NCI-H187 treated with DMSO at 0.1 percent for 48 hours (cell line): ENCODE measurements at places on chromosomes 12 and 14.

- peak; percentile 42 for DNase-seq
Observed at GRCh38 chr12:113120670-113121370, 14.7 kb downstream of the RASAL1 start.

- DNase-seq, result peak; percentile 78
Observed at GRCh38 chr12:112676507-112676906, 115.0 kb upstream of the RPH3A start.

GRCh38 chr14:68630611-68631393 lies 162.1 kb downstream of the ZFP36L1 start:
- DNase-seq, result no peak

DNA sequence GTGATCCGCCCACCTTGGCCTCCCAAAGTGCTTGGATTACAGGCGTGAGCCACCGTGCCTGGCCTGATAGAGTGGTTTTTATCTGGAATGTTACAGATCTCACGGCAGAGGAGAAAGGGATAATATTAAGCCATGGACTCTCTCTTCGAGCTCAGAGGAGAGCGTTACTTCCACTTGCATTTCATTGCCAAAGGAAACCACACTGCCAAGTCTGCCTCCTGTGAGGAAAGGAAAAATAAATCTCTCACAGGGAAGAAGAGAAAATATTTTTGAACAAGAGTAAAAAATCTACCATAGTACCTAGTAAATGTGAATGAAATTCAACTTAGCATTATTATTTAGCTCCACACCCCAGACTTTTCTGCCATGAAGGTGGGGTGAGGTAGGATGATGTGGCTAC lies 319.2 kb upstream of the PRICKLE1 start:
- no peak for DNase-seq

DNA sequence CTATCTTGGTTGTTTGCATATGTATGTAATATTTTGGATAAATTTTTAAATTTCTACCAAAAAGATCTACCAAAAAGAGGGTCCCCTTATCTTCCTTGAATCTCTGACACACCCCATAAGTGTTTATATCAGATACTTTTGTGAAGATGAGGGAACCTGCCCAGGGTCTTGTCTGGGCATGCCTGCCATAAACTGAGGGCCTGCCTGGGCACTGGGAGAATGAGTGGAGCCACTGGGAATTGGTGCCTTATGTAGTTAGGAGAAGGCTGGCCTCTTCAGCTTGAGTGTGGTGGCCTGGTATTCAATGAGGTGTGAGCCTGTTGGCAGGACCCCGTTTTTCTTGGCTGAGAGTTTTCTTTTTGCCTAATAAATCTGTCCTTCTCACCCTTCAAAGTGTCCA lies 46.5 kb downstream of the OR9K2 start:
- no peak for DNase-seq

GRCh38 chr14:69666690-69667211 lies 55.4 kb downstream of the SUSD6 start:
- DNase-seq, result no peak

GRCh38 chr12:6696690-6697583 lies 3.7 kb downstream of the PIANP start:
- DNase-seq, result no peak

GRCh38 chr12:76762601-76762980 lies 1.3 kb upstream of the ZDHHC17 start:
- no peak for DNase-seq

DNA sequence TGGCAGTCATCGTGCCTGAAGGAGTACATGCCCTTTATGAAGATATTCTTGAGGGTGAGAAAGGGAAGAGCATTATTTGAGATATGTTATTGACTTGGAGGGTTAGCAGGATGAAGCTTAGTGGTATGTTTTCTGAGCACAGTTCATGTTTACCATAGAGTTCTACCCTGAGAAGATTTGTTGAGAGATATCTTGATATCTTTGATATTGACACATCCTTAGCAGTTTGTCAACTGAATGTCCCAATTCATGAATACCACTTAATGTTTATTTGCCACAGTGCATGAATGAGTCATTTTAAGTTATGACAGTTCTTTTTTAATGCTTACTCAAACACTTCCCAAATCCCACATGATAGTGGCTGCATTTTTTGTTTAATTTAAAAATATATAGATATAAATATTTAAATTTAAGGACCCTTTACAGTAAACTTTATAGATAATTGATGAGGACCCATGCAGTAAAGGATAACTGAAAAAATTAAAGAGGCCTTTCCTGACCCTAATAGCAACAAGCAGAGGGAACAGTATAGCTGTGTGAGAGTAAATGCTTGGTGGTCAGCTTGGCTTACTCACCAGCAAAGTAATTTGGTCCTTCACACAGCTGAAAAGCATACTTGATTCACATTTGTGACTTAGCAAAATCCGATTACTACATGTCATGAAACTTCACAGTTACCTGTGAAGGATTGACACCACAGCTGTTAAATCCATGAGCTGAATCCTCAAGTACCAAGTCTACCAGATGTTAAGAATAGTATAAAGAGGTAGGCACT lies 25.8 kb downstream of the SLC39A9 start:
- DNase-seq, result no peak

DNA sequence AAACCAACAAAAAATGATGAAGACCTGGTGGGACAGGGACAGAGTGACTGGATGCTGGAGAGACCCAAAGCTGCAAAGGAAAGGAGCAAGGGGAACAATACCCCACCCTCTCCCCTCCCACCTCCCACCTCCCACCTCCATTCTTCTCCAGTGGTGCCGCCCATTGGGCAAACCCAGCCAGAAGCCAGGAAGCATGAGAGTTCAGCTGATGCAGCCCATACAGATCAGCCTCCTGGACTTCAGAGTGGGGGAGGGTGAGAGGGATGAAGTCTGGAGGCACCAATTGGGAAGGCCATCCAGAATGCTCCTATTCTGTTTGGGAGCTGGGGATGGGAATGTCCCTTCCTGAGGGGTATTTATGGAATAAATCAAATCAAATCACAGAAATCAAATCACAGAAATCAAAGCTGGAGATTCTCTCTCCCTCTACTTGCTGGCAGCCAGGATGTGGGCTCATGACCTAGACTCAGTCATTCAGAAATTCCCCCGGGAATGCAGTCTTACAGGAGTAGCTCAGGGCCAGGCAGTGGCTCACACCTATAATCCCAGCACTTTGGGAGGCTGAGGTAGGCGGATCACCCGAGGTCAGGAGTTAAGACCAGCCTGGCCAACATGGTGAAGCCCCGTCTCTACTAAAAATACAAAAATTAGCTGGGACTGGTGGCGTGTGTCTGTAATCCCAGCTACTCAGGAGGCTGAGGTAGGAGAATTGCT lies 31.1 kb downstream of the IRF2BPL start:
- DNase-seq, result no peak

DNA sequence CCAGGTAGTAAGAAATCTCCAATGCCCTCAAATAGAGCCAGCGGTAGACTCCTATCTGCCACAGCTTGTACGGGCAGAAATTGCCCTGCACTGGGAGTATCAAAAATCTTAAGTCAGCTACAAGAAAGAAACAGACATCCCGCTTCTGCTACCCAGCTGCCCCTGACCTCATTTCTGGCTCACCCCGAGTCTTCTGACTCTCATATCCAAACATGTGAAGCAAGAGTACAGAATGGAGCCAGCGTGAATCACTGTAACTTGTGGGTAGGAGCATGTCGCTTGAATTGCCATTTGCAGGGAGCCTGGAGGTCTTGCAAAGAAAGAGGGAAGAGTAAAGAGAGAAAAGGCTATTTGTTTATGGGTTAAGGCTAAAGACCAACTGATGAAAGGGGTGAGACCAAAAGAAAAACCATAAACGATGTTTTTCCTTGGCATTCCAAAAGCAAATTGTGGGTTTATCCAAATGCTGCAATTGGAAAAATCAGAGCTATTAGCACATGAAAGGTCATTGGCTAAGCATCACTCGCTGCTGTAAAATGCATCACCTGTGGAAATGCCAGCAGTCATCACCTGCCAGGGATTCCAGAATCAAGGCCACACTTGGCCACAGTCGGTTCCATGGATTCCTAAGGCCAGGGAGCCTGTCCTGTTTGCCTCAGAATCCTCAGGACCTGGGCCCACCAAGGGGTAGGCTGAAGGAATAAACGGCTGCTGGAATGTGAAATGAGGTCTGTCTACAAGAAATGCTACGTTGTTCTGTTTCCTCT lies 86.6 kb downstream of the FOXN3 start:
- no peak for DNase-seq

- no peak for DNase-seq
Observed at GRCh38 chr12:46669720-46670119, 156.1 kb downstream of the SLC38A4 start.

GRCh38 chr14:34322940-34323418 lies 139.1 kb downstream of the SPTSSA start:
- DNase-seq, result peak; percentile 43

DNA sequence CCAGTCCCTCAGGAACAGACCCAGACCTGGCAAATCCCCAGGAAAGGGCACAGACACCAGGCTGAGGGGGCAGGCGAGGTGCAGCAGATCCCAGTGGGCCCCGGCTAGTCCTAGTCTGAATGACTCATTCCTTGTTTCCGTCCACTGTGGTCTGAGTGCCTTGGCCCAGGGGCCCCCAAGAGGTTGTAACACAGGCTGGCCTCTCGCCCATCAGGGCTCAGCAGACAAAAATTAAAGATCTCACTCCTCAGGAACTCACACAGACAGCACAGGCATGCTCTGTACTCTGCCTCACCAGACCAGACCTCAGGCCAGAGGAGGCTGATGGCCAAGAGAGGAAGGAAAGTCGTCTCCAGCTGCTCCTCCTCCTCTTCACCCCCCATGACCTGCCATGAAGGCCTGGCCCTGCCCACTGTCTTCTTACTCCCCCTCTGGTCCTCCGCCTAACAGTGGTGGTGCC lies 7.7 kb upstream of the LTBP2 start:
- DNase-seq, result no peak

- no peak for DNase-seq
Observed at GRCh38 chr14:95341564-95341963, 21.9 kb upstream of the CLMN start.

DNA sequence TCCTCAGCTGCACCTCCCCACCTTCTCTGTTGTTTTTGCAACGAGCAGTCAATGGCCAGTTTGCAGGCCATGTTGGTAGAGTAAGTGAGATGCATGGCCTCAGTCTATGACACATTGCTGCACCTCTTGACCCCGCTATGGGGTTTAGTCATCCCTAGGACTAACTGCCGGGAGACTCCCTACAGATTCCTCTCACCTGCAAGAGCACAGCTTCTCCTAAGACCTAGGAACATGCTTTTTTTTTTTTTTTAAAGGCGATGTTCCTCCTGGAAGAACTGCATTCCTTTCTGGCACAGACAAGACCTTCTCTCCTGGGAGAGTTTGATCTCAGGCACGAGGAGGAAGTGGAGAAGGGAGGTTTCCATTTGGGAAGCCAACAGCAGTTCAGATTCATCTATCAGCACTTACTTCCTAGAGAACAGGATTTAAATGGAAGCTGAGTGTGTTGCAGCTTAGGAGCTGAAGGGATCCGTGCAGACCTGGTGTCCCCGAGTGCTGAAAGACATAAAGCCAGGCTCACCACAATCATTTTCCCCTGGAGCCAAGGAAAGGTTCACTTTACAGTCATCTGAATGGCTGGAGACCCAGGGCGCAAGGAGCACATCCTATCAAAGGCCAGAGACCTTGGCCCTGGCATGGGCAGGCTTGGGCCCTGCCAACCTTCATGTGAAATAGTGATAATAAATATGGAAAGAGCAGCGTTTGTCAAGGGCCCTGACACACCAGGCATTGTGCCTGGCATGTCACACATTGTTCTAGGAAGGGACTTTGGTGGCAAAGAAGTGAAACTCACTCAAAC lies 104.1 kb downstream of the LGMN start:
- DNase-seq, result no peak

- DNase-seq, result no peak
Observed at GRCh38 chr12:98697209-98697608, 52.1 kb downstream of the APAF1 start.

- no peak for DNase-seq
Observed at GRCh38 chr12:94498073-94498472, 38.4 kb upstream of the CEP83 start.

- DNase-seq, result no peak
Observed at GRCh38 chr12:46179693-46180452, 89.0 kb downstream of the SLC38A1 start.

DNA sequence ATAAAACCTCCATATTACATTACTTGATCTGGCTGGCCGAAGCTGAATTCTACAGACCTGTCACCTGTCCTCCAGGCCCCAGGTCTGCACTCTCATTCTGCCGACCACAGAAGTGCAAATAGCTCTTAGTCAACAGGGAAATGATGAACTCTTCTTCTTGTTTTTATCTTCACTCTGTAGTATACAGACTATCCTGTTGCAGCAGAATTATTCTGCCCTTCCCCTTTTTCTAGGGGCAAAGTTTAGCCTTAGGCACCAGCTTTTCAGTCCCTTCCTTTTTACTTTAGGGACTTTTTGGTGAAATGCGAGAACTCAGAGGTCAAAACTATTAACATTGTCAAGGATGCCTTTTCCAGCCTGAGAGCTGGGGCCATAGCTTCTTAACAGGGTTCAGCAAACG lies 229.6 kb upstream of the EGLN3 start:
- no peak for DNase-seq

GRCh38 chr14:104416383-104416782 lies 163.2 kb upstream of the C14orf180 start:
- DNase-seq, result no peak

GRCh38 chr12:57620936-57621496 lies 9.8 kb downstream of the ARHGEF25 start:
- DNase-seq, result no peak

GRCh38 chr12:228846-229200 lies 14.9 kb upstream of the SLC6A12 start:
- DNase-seq, result no peak

DNA sequence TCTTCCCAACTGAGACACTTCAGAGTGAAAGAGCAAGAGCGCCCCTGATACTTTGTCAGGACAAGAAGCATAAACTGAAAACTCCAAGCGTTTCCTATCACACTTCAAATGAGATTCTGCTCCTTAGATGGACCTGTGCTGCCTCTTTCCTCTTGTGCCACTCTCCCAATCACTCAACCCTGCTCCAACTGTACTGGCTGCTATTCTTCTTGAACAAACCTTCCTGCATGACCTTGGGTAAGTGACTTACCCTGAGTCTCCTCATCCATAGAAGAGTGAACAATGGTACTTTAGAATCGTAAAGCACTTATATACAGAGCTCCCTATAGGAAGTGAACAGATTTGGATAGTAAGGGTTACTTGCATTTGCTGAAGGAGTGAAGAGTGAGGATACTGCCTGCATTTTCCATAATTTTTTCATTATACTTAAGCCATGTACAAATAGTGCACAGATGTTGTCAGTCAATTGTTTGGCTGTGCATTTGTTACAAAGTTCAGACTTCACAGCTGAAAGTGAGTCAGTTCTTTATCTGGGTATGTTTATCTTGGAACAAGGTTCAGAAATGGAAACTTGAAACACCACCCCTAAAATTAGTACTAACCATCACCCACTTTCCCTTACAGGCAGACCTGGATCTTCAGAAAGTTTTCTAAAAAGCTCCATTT lies 10.8 kb downstream of the MTERF2 start:
- no peak for DNase-seq

- DNase-seq, result no peak
Observed at GRCh38 chr12:26327975-26328644, 132.7 kb downstream of the SSPN start.

- DNase-seq, result no peak
Observed at GRCh38 chr12:67595365-67595764, 53.2 kb upstream of the DYRK2 start.

- DNase-seq, result no peak
Observed at GRCh38 chr14:68076451-68076850, 256.9 kb downstream of the RAD51B start.
